ENCODE measurements at places on chromosomes 5 and 9.

DNA sequence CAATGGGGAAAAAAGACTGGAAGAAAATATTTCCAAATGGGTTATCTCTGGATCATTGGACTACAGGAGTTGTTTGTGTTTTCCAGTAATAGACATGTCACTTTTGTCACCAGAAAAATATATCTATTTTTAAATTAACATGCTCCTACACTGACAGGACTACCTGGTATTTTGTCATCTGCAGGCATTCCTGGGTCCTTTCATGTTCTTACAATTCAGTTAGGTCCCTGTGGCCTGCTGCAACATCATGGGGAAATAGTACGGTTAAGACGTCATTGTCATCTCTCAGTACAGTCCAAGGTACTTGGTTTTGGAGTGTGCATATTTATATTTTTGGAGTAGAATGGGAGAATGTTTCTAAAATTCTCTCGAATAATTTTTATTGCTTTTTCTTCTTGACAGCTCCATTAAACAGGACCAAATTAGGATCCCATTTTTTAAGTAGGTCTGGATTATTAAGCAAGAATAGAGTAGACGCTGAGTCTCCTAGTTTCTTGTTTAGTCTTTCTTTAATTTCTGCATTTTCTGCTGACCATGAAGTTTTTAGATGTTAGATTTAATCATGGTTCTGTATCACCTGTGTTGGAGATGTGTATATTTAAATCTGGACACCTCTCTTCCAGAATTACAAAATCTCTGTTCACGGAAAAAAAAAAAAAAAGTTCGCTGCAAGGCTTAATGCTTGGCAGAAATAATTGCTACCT is 46.9 kb downstream of the SLC22A5 start:
- no peak for DNase-seq

DNA sequence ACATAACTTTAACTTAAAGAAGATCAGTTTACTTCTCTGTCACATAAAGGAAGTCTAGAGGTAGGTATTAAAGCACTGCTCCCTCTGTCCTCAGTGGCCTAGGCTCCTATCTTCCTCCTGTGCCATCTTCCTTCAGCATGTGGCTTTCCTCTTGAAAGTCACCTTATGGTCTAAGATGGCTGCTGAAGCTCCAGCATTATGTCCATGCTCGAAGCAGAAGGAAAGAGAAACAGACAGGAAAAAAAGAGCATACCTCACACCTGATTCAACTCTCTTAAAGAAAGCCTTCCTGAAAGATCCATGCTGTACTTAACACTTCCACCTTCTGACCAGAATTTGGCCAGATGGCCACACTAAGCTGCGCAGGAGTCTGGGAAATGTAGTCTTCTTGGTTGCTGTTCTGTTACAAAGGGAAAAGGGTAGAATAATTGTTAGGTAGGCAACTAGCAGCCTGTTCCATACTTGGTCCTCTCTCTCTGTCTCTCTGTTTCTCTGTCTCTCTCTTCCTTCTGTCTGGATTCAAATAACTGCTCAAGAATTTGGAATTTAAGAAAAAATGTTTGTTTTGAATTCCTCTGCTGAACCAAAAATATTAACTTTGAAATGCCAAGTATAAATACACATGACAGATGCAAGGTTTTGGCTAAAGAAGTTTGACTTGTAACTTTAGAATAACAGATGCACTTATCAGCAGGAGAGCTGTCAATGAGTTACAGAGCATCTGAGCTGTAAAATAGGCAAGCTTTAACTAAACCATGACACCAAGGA is 16.0 kb downstream of the TMEM174 start:
- DNase-seq, result no peak

- no peak for DNase-seq
Measured at GRCh38 chr9:69526699-69527098, 145.5 kb downstream of the APBA1 start.

GRCh38 chr5:161691911-161692310 is 6.4 kb downstream of the GABRA6 start:
- no peak for DNase-seq

GRCh38 chr5:72171667-72172066 is 64.4 kb downstream of the MAP1B start:
- DNase-seq, result no peak

DNA sequence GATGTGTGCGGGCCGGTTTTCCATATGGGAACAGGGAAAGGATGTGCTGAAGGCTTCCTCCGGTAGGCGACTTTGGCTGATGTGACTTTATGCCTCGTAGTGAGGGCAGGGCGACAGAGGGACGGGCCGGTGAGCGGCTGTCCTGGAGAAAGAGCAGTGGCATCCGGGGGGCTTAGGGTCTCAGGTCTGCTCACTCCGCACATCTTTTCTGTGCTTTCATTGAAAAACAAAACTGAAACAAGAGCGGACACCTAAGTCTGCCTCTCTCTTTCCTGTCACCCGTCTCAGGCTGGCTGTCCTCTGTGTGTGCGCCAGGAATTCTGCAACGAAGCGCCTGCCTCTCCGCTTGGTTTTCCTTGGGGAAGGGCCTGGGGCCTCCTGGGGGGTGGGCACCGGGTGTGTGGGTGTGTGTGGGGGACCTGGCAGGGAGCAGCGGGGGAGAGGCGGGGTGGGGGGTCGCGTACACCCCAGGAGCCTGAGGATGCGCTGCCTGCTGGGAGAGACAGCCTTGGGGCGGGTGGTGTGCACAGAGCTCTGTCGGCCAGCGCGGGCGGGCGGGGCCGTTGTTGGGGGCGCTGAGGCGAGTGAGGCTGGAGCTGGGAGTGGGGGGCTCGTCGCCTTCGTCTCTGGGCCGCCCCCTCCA is 580 bp upstream of the PRRX2 start:
- no peak for DNase-seq

DNA sequence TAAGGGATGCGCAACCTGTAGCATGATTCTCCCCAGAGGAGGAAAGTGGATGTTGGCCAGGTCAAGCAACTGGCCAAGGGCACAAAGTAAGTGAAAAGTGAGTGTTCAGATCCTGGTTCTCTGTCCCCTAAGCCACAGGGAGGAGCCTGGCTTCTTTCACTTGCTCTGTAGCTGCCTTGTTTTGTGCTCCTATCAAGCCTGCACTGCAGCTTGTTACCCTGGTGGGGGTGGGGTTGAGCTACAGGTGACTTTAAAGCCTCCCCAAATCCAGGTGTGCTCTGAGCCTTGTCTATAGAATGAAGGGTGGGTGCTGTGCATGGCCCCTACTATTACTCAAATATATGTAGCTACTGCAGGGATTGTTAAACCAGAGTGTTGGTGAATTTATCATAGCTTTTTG is 32.9 kb downstream of the RALGPS1 start:
- DNase-seq, result no peak

DNA sequence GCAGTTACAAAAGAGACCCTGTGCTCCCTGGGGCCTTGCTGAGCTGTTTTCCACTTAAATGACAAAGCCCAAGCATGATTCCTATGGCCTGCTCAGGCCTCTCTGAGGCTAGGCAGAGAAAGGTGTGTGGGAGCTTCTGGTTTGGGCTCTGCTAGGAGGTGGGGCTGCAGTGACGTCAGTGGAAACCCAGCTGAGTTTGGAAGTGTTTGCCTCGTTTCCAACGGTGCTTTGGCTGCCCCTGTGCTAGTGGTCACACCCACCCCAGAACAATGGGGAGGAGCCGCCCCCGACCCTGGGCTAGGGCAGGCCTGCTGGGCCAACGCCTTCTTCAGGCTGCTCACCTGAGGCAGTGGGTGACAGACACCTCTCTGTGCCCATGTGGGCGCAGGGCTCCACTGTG is 10.4 kb downstream of the ANGPTL2 start:
- peak; percentile 22 for DNase-seq

DNA sequence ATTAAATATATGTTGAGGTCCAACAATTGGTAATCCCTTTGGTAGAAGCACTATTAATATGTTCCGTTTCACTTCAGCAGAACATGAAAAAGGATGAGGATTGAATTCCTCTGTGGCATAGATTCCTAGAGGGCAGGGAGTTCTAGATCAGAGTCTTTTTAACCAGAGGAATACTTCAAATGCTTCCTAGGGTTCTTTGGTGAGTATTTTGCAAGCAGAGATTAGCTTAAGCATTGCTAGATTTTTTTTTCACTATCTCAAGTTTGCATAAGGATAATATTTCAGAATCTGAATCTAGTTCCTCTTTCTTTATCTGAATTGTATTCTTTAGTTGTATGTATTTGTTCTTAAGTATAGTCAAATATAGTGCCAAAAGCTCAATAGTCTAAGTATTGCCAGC is 116.6 kb upstream of the ADAMTSL1 start:
- no peak for DNase-seq

DNA sequence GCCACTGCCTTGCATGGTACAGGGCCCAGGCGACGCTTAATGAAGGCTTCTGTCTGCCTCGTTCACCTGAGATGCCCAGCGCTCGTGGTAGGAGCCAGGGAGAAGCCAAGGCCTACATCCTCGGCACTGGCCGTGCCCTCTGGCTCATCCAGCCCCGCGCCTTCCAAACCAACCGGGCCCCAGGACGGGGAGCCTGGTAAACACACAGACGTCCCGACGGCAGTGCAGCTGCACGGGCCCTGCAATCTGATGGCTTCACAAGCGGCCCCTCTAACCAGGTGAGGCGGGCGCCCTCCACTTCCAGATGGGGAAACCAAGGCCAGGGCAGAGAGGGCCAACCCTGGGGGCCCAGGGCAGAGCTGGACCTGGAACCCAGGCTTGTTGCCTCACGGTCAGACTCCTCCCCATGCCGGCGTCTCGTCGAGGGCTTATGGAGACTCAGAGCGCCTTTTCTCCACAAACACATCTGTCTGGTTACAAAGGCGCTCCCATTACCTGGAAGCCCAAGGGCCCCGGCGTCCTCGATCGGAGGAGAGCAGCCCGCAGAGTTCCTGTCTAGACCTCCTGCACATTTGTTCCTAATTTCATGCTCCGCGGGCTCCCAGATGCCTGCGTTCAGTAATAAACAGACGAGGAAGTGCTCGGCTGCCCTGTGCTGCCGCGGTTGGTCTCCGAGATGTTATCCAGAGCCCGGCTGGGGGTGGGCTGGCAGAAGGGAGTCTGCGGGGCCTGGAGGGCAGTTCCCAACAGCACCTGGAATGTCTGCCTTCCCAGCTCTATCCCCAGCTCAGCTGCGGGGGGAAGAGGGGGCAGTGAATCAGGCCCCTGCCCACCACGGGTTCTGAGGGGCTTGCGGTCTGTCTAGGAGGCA is 23.5 kb downstream of the FAM163B start:
- peak; percentile 77 for DNase-seq

DNA sequence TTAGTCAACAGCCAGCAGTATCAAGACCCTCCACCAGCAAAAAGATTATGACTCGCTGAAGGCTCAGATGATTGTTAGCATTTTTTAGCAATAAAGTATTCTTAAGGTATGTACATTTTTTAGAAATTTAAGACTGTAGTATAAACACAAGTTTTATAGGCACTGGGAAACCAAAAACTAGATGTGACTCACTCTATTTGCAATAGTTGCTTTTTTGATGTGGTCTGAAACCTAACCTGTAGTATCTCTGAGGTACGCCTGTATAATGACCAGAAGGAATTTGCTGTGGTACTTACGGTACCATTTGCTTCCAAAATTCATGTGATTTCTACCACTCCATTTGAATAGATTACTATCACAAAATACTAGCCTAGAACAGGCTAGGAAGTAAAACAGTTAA is 60.8 kb downstream of the WDR41 start:
- no peak for DNase-seq

GRCh38 chr9:105439428-105439827 is 8.4 kb upstream of the FSD1L start:
- no peak for DNase-seq

DNA sequence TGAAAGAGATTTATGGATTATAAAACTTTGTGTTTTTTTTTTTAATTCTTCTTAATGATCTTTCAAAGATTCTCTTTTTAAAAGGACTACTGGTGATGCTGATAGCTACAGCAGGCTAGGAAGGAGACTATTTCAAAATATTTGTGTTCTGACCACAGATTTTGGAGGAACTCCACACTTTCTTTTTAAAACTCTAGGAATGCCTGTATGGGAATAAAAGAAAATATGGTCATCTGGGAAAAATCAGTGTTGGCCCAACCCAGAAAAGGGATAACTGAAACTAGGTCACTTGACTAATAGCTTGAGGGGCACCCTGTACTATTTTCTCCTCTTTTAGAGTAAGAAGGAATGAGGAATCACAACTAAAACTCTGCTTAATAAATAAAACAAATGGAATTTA is 97.6 kb upstream of the ADAMTS19 start:
- DNase-seq, result no peak

DNA sequence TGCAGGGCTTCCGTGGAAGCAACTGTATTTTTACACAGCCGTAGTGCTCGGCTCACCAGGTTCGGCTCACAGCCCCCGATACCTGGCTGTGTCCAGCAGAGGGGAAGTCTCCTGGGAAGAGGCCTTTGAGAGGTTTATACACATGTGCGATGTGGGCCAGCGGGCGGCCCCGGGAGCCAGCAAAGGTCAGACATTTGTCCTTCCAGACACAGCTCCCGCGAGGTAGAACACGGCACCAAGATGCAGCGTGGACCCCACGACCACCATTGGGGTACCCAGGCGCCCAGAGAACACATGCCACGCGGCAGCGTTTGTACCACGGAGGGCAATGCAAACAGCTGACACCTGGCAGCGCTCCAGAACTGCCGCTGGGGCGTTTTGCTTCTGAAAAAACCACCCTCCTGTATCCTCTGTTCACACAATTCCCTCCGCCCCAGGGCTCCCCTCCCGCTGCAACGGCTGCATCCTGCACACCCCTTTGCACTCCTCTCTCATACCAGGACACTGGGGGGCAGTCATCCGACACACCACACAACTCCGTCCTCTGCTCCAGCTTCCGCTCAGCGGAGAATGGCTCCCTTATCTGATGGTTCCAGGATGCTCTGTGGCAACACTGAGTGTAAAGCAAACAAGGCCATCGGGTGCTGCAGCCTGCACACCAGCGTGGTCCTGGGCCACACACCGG is 235.3 kb downstream of the SYK start:
- DNase-seq, result peak; percentile 95

Data from NCI-H1417 (cell line).